ENCODE measurements at places on chromosomes 12 and 14.

GRCh38 chr12:124543052-124543589 lies 24.3 kb downstream of the NCOR2 start:
- no peak for DNase-seq

GRCh38 chr12:332581-333205 lies 56.4 kb downstream of the KDM5A start:
- DNase-seq: no peak

DNA sequence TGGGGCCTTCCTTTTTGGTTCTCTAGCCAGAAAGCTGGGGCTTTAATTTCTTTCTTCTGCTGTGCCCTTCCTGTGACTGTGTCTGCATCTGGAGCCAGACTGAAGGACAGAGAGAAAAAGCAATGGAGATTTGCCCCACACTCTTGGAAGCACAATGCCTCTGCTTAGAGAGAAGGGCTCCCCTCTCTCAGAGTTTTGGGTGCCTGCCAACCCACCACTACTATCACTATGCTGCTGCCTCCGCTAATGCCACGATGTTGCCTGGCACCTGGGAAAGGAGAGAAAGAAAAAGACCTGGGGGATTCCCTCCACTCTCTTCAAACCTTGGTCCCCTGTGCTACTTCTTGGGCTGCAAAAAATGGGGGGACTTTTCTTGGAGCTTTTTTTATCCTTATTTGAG lies 52.6 kb downstream of the TMEM260 start:
- no peak for DNase-seq

GRCh38 chr12:27577688-27578087 lies 53.7 kb downstream of the PPFIBP1 start:
- DNase-seq: no peak

Data from cardiac septum (tissue), 1 donor.